Stomach (tissue), 19 donors: ENCODE measurements at places on chromosomes 7 and 10.

- no peak for DNase-seq
Measured at GRCh38 chr10:15661574-15661973, 58.1 kb downstream of the ITGA8 start.

DNA sequence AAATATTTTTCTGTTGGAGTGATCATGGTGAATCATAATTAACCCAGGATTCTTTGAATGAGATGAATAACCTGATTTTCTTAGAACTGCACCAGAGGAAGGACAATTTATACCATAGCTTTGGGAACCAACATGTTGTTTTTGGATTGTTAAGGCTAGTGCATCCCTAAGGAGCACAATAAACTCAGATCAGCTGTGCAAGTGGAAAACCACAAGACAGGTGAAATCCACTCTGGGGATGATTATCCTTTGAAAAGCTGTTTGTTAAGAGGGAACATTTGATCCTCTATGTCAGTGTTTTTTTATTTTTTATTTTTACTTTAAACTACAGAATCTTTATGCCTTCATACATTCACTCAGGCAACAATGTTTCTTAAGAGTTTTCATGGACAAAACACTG is 232.1 kb upstream of the PCLO start:
- DNase-seq, result no peak

GRCh38 chr10:44364566-44364965 is 20.3 kb downstream of the CXCL12 start:
- no peak for DNase-seq

GRCh38 chr10:110848106-110848505 is 23.6 kb upstream of the PDCD4 start:
- no peak for DNase-seq

GRCh38 chr7:76386691-76387260 is 22.7 kb downstream of the SSC4D start:
- DNase-seq, result no peak
